Suppressor macrophage (primary cell): ENCODE measurements at places on chromosomes 6 and 20.

DNA sequence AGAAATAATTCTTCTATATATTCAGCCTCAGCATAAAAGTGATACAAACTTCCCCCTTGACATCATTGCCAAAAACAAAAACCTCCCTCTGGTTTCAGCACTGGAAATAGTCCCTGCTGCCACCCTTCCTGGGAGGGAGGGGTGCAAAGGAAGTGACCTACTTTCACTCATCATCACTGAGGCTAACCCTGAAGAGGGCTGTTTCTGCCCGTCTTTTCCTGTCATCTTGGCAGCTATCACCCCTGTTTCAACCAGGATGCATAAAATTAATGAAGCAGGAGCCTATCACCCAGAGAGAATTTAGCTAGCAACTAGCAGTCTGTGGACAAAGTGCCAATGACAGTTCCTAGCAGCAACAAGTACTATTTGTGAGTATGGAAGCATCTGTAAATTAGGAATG, 397.8 kb downstream of the LAMA2 start:
- DNase-seq = no peak

DNA sequence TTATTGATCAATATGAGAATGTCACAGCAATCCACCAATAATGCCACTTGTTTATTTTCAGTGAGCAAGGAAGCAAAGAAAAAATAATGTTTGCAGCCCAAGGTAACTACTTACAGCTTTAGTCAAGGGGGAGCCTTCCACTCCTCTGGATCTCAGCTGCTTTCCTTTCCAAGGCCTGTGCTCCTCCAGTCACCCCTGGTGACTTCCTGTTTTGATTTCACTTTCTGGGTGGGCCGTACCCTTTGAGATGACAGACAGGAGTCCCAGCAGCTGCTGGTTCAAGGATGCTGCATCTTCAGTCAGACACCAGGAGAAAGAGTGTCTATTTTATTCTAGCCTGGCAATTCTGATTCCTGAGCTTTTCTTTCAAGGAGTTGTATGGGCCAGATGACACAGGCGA, 5.6 kb upstream of the VNN2 start:
- peak; percentile 72 for DNase-seq

DNA sequence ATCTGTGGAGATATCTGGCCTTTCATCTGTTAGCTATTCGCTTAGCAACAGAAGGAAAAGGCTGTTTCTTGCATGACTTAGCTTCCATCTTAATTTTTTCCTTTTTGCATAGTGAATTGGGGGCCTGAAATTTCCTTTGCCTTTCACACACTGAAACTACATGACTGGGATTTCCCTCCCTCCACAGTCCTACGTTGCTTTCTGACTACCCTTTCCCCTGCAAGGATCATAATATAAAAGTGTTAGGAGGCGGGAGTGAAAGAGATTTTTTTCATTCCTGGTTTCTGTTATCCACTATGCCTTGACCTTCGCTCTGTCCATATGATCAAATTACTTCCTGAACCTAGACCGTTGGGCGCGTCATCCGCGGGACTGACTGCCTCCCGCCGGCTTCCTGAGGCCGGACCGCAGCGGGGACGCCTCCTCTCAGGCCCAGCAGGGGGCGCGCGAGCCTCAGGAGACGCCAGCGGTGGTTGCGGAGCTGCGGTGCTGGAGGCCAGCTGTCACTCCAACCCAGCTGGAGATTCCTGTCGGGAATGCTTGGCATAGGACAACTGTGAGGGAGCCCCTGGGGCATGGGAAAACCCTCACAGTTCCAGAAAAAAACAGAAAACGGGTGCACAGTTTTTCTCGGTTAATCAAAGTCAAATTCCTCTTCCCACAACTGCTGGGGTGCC, 55.6 kb downstream of the MEP1A start:
- peak; percentile 95 for DNase-seq

GRCh38 chr20:50142812-50143211, 10.7 kb downstream of the PEDS1 start:
- no peak for DNase-seq

GRCh38 chr20:63752411-63753101, 13.0 kb downstream of the SLC2A4RG start:
- DNase-seq = no peak

DNA sequence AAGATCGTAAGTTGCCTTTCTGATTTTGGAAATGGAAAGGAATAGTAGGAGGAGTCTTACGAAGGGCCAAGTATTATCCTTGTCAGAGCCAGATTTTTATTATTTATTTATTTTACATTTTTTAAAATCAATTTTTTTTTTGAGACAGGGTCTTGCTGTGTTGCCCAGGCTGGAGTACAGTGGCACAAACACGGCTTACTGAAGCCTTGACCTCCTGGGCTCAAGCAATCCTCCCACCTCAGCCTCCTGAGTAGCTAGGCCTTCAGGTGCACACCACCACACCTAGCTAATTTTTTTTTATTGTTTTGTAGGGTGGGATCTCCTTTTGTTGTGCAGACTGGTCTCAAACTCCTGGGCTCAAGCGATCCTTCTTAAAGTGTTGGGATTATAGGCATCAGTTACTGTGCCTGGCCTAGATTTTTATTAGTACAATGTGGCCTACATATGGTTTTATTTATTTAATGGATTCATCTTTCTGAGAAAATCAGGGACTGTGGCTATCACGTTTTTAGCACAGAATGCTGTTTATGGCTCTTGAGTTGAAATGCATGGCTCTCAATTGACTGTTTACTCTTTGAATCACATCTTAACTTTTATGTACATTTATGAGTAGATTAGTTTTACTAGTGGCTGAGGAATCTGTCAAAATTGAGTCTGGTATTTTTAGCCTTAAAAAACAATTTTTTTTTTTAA, 16.7 kb downstream of the CDC5L start:
- no peak for DNase-seq

DNA sequence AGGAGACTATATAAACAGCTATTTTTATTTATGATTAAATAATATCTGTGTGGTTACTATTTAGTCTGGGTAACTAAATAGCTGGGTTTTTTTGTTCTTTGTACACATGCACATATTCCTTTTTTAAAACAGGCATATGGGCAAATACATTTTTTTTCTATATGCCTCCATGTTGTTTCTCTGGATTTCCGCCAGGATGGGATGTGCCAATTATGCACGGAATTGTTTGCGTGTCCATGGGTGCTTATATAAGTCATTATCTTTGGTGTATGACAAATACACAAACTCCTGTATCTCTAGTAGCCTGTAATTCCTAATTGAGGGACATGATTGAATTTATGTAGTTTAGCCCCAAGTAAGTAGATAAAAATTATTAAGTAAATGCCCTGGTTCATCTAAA, 226.9 kb downstream of the BCKDHB start:
- no peak for DNase-seq

DNA sequence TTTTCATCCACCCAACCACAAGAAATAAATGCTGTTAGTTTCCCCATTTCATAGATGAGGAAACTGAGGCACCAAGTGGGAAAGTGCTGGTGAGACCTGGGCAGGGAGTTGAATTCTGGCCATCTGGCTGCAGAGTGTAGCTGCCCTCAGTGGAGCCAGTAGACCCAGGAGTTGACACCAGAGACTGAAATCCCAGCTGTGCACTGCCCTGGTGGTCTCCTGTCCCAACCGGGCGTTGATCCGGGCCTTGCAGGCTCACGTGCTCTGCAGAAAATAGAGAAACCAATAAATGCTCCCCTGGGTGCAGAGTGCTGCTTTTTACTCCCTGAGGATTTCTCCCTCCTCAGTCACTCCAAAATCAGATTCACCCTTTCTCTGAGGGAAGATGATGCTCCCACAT, 18.4 kb downstream of the HLA-F start:
- DNase-seq = no peak

DNA sequence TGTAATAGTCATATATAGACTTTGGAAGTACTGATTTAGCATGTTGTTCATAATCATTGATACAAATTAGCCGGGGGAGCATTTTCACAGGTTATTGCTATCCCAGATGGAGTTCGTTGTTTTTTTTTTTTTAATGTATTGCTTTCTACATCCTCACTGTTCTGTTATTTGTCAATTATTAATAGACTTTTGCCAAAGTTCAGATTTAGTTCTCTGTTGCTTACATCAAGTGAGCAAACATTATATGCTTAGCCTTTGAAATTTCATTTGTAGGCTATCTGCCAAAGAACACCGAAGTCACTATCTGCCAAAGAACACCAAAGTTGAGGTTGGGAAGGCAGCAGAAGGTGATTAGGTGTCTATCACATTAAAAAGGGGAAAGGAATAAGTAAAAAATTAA, at the start of gene HAO1:
HAO1 (minus strand) TSS at position 118 of the 400 bp plus-strand sequence; CDS start at position 82, 36 bp downstream.
- DNase-seq = no peak

GRCh38 chr6:156782691-156783320, 5.6 kb downstream of the ARID1B start:
- DNase-seq = no peak

DNA sequence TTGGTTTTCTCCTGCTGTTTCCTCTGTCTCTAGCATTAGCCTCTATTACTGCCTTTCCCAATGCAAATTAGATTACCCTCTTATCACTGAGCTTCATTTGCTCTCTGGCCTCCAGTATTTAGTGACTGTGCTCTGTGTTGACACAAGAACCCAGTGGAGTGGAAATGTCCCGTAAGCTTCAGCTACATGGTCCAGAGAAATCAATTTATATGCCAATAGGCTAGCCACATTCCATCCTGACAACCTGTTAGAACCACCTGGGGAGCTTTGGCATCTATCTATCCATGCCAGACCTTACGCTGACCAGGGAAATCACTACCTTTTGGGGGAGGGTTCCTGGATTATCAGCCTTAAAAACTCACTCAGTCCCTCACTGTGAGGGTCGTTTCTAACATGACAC, 459.6 kb downstream of the UTRN start:
- no peak for DNase-seq

DNA sequence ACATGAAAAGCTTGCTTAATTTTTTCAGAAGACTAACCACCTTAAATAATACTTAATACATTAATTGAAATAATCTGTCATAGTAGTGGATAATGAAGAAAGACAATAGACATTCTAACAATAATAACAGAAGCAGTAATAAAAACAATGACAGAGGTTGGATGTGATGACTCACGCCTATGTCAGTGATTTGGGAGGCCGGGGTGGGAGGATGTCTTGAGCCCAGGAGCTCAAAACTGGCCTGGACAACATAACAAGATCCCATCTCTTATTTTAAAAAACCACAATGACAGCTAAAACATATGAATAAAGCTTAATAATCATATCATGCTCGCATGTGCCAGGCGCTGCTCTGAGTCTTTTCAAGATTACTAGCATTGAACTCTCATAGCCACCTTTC, 105.5 kb downstream of the IPCEF1 start:
- no peak for DNase-seq

- no peak for DNase-seq
Measured at GRCh38 chr6:16810411-16810810, 49.2 kb upstream of the ATXN1 start.
